Myocyte (in vitro differentiated cells): ENCODE measurements at places on chromosomes 5 and 9. TPM values are rescaled to one million over a fixed set of nuclear protein-coding genes. Genes with fewer than 3 reads are reported as not detected.
A peak's percentile ranks its signal among the peaks of the same experiment; 100 is the strongest.

DNA sequence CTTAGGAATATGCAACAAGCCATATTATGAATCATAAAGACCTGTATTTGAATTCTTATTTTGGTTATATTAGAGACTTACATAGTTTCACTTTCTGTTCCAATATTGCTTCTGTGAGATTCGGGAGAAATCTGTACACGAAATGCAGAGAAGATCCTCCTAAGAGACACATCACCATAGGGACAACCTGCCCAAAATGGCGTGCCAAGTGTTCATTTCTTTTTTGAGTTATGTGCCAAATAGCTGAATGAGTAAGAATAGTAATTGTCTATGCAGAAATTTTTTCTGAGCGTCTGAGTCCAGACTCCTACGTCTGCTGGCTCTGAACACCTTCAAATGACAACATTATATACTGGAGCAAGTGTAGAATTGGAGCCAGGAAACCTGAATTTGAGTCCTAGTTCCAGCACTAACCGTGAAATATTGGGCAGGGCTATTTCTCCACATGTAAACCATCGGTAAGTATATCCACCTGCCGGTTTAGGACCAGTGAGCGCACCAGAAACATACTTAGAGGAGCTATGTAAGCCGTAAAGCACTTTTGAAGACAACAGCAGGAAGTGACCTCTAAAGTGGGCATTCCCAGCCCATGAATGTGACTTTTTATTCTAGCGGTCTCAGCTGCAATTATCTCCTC is 163.9 kb upstream of the DMRT1 start:
- DNase-seq: no peak

The KCNV2 gene
- not detected in 2 replicates for total RNA-seq

GRCh38 chr5:14685757-14686156 is 21.2 kb downstream of the OTULIN start:
- peak; percentile 64 for DNase-seq

The ATP10B gene
- not detected in 2 replicates for total RNA-seq

GRCh38 chr5:172573120-172573882 is 67.8 kb upstream of the NEURL1B start:
- DNase-seq: no peak

The INSYN2B gene
- total RNA-seq: 0.24 and 0.26 TPM in 2 replicates

GRCh38 chr5:88826646-88827585 is 56.1 kb downstream of the MEF2C start:
- peak; percentile 15 for DNase-seq

GRCh38 chr9:20726144-20726543 is 42.1 kb downstream of the FOCAD start:
- no peak for DNase-seq

DNA sequence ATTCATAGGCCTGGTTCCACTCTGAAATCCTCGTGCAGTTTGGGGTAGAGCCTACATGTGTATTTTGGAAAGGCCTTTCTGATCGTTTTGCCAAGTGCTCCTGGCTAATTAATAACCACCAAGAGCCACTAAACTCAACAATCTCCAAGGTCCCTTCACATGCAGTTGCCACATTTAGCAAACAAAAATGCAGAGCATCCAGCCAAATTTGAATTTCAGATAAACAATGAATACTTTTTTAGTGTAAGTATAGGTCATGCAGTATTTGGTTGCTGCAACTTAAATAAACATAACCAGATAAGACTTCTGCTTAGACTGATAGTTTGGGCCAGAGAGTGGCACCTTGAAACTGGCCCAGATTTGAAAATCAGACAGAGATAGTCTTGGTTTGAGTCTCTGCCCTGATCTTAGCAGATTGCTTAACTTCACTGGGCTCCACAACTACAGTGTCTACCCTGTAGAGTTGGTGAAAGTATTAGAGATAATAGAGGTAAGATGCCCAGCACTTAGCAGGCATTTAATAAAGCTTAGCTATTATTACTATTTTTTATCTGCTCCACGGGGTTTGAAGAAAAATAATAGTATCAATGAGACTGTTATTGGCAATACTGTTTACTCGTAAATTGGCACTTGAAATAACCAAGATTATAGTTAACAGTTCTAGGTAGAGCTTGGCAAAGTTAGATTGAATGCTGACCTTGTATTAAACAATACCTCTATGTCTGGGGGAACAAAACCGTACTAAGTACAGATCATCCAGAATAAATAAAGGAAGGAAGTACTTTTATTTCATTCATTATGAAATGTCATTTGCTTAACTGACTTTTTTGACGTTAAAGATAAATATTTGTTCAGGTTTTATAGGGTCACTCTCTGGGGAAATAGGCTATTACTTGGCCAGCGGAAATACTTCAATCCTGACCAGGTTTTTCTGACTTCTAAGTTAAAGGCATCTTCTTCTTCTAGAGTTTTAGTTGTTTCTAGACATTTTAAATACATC is 274.8 kb downstream of the DOCK8 start:
- DNase-seq: no peak

- no peak for DNase-seq
These were observed 26.0 kb downstream of the GPBP1 start for GRCh38 chr5:57199866-57200265.

DNA sequence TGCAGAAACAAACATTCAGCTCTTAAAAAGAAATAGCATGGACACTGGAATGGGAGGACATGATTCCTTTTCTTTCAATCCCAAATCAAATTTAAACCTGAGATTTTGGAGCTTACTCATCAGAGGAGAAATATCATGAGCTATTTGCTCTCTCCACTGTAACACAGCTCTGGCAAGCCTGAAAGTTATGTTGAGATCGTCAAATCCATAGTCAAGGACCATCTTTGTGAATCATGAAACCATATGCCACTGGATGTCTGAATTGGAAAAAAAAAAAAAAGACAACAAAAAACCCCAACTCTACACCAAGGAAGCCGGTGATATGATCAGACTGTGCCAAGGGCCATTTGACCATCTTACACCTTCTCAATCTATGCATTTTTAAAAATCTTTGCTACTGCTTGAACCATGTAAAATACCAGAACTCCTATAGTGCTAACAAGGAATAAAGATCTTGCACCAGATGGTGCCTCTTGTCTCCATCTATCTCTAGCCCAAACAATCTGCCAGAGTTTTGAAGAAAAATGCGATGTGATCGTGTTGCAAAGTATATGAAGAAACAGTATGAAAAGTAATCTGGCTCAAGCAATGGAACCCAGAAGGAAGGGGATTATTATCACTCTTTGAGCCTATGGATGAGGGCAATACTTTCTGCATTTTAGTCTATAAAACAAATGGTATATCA is 138.1 kb upstream of the MEF2C start:
- DNase-seq: no peak

The RASGRF2 gene
- 0.05 TPM in 1 of 2 replicates, not detected in the other for total RNA-seq

The SMAD5 gene
- total RNA-seq: 54.3 and 54.4 TPM in 2 replicates

DNA sequence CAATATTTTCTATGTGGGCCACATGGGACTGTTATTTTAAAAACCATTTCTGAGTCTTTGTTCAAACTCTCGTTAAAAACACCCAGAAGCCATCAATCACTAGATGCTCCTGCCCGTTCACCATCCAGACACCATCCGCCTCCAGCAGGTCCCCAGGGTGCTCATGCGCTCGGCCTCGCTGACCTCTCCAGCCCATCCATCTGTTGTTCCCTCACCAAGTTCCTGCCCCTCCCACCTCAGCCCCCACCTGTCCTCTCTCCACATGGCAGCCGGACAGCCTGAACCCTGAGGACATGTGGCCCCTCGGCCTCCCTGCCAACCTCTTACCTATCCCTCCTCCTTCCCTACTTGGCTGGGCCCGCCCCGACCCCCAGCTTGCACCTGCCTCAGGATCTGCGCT is 31.6 kb downstream of the NSUN2 start:
- DNase-seq: no peak

GRCh38 chr5:102975045-102975444 is 144.9 kb downstream of the GIN1 start:
- peak; percentile 62 for DNase-seq

The SHROOM1 gene
- 7.7 and 10.0 TPM in 2 replicates for total RNA-seq

- DNase-seq: no peak
These were observed 25.0 kb upstream of the OCLN start for GRCh38 chr5:69467442-69468225.

The MCC gene
- 10.2 and 12.0 TPM in 2 replicates for total RNA-seq

DNA sequence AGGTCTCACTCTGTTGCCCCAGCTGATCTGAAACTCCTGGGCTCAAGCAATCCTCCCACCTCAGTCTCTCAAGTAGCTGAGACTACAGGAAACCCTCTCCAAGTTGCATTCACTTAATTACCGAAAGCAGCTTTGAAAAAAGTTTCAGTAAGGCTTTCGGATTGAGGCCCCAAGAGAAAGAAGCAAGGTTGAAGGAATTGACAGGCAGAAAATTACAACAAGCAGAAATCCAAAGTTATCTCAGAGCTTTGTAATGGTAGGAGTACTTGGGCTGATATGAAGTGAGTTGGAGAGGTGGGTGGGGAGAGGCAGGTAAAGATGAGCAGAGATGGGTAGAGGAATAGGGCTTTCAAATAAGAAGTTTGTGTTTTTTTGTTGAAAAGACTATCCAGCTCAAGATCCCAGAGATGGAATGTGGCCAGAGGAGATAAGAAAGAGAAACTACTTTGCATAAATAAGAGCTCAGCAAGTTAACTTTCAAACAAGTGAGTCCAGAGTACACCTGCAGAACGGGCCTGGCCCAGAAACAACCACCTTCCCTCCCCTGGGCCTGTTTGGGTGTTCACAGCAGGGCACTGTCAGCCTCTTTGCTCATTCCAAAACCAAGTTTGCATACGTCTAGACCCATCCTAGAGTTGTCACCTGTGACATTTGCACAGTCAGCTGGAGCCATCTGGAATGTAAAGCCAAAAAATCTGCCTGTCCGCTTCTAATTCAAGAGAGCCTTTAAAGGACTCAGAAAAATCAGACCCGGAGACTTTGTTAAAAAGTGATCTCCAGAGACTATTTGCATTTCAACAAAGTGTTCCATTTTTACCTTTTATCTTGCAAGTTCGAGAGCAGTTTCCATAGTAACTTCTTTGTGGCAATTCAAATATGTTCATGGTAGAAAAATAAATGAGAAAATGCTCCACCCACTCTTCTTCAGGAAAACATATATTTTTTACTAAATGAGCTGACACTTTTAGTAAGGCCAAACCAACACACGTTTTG is 2.2 kb upstream of the CLINT1 start:
- DNase-seq: no peak

GRCh38 chr5:9667906-9668305 is 37.8 kb upstream of the TAS2R1 start:
- no peak for DNase-seq

The MYMK gene
- 441 and 664 TPM in 2 replicates for total RNA-seq

DNA sequence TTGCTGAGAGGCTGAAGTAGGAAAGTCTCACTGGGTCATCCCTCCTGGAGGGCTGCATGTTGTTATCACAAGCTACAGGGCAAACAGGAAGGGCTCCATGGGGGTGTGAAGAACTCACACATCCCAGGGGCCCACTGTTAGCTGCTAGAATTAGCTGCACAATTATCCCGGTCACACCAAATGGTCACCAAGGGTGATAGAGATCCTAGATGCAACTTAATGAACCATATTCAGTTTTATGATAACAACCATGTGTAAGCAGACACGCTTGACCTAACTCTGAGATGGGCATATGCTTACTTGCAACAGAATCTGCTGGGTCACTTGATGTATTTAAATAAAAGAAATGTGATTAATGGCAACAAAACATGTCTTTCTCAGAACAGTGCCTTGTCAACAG is 143.5 kb upstream of the C6 start:
- DNase-seq: no peak

- DNase-seq: no peak
These were observed 811.1 kb downstream of the CDH9 start for GRCh38 chr5:26227245-26227644.

The MCTP1 gene
- total RNA-seq: 3.3 and 5.2 TPM in 2 replicates

DNA sequence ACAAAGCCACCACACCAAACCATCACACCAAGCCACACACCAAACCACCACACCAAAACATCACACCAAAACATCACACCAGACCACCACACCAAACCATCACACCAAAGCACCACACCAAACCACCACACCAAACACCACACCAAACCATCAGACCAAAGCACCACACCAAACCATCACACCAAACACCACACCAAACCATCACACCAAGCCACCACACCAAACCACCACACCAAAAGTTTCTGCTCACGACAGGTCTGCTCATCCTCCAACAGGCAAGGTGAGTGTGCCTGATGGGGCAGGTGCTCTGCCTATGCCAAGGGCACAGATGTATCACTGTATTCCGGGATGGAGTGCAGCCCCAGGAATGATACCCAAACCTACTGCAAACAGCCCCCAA is 87.9 kb upstream of the FSTL4 start:
- DNase-seq: no peak

- DNase-seq: no peak
These were observed 143.4 kb downstream of the MTRR start for GRCh38 chr5:8012131-8012977.

The PCDHB13 gene
- 5.3 and 6.4 TPM in 2 replicates for total RNA-seq

- no peak for DNase-seq
These were observed 6.0 kb upstream of the ADRA1B start for GRCh38 chr5:159910207-159910842.

The RNF20 gene
- 28.8 and 30.3 TPM in 2 replicates for total RNA-seq

The TMOD1 gene
- 48.8 and 60.3 TPM in 2 replicates for total RNA-seq

The IL9 gene
- not detected in 2 replicates for total RNA-seq

DNA sequence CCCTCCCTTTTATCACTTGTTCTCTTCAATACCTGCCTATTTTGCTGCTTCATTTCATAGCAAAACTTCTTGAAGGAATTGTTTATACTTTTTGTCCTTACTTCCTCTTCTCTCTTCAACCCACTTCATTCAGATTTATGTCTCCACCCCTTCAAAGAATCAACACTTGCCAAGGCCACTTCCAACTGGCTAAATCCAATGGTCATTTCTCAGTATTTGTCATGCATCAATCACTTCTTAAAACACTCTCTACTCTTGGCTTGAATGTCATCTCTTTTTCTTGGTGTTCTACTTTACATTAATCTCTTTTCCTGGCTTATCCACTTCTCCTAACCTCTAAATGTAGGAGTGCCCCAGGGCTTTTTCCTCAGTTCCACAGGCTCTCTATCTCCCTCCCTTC is 8.3 kb upstream of the FCHO2 start:
- DNase-seq: no peak

The FAT2 gene
- under 0.01 and 0.10 TPM in 2 replicates for total RNA-seq

- peak; percentile 51 for DNase-seq
These were observed 25.2 kb downstream of the TGFBR1 start for GRCh38 chr9:99130069-99130468.

The NTRK2 gene
- 0.05 TPM in 1 of 2 replicates, not detected in the other for total RNA-seq

- no peak for DNase-seq
These were observed 57.5 kb upstream of the MCCC2 start for GRCh38 chr5:71529682-71530081.

The TAL2 gene
- total RNA-seq: 2.6 and 10.1 TPM in 2 replicates

- no peak for DNase-seq
These were observed 19.1 kb upstream of the ARSI start for GRCh38 chr5:150321784-150322183.

The GFPT2 gene
- total RNA-seq: 11.2 and 13.8 TPM in 2 replicates

DNA sequence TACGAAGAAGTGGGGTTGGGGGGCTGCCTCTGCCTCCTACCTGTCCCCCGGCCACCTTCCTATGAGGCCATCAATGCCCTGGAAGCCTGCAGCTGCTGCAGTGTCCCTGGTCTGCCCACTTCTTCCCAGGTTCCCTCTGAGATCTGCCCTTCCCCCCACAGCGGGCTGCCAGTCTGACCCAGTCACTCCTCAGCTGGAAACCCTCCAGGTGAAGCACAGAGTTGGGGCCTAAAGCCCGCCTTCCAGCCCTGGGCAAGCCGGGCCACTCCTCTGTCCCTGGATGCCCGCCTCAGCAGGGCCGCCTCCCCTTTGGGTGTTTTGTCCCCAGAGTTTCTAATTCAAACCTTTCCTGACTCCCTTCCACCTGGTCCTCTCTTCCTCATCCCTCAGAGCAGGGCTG is 137.0 kb downstream of the RXRA start:
- no peak for DNase-seq
